ENCODE measurements at places on chromosomes 5 and 9.

DNA sequence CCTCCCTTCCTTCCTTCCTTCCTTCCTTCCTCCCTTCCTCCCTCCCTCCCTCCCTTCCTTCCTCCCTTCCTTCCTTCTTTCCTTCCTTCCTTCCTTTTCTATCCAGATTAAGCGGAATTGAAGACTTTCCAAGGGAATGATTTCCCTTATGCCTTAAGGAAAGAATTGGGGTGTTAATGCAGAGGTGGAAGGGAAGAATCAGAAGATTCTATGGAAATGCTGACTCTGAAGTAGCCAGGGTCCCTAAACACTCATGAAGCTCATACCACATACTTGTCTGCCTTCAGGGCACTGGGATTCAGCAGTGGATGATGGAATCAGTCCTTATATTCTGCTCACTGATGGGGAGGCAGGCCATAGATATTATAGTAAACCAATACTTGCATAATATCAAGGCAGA, 48.2 kb downstream of the TNC start:
- DNase-seq: no peak

DNA sequence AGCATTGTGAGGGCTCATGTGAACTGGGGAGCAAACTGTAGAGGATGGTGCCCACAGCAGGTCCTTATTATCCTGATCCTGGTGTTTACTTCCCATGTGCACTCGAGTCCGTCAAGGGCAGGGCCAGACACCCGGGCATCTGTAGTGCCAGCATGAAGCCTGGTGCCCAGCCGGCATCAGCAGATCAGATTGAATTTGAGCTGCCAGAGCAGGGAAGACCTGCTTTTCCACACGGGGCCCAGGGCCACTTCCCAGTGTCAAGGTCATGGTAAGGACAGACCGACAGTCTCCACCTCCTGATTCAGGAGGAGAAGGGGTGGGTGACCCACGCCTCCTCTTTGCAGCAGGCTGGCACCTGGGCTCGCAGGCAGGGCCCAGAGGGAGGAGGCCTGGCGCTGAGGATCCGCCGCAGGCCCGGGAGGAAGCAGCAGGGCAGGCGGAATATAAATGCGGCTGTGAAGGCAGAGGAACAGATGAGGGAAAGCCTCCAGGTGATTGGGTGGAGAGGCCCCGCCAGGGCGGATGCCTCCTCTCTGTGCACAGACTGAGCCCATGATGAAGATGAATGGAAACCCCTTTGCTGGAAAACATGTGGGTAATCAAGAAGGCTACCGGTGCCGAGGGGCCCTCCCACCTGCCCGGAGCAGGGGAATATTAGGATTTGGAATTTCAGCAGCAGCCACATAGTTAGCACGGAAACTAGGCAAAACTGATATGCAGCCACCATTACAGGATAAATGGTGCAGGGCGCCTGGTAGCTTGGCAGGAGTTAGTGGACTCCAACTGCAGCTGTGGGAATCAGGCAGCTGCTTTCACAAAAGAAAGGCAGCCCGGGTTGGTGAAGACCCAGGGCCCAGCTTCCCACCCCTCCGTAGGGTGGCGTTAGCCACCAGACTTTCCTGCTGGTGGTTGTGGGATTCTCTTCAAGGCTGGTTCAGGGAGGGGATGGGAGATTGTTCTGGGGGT, 114.9 kb downstream of the GAPVD1 start:
- no peak for DNase-seq

GRCh38 chr5:11384441-11385250, 519.6 kb downstream of the CTNND2 start:
- no peak for DNase-seq

DNA sequence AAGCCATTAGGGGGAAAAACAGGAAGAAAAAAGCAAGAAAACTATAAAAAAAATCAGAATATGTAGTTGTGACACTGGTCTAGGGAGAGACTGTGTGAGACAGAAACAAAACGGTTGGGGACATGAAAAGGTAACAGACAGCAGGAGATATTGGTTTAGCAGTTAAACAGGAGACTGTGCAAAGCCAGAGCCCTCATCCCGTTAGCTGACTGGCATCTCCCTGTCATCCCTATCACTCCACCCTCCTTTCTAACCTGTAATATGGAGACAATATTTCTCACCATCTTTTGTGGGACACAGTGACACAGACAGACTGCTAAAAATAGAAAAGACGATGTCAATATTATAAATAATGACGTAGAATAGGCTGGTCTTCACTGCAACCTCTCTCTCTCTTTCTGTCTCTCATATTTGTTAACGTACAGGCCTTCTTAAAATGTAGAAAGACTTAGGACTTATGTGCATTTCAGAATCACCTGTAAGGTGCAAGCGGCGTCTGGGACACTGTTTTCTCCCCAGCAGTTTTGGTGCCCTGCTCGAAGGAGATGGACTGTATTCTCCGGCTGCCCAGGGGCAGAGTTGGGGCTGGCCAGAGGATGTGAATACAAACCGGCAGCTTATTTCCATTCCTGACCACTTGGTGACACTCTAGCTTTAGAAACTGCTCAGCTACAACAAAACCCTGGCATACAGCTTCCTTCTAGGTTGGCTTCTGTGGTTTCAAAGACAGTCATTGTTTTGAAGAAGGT, 190.6 kb downstream of the MAT2B start:
- DNase-seq: no peak

DNA sequence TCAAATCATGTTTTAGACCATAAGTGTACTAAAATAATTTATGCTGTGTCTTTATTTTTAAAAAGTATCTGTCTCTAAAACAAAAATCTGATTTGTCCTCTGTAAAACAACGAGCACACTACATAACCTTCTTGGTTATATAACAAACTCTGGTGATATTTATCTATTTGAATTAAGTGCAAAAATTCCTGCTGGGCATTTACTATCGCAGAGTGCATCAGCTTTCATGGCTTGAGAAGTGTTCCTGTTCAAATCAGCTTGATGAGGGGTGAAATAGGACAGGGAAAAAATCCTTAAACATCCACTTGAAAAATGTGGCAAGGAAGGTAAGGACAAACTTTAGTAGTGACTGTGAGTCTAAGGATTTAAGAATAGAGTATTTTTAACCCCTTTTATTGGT, 65.3 kb downstream of the PRR16 start:
- no peak for DNase-seq

DNA sequence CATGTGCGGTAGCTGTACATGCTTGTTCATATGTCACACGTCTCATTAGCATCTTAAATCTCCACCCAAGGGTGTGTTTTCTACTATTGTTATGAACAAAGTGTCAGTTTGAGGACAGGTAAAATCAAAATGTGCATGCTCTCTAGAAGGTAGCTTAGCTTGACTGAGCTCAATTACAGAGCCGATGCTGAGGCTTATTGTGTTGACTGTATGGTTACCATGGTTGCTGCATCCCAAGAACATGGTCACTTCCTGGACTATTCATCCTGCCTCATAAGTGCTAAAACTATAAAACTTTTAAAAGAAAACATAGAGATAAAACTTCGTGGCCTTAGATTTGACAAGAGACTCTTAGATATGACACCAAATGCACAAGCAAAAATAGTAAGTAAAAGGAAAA, 426.1 kb upstream of the CTNND2 start:
- no peak for DNase-seq

DNA sequence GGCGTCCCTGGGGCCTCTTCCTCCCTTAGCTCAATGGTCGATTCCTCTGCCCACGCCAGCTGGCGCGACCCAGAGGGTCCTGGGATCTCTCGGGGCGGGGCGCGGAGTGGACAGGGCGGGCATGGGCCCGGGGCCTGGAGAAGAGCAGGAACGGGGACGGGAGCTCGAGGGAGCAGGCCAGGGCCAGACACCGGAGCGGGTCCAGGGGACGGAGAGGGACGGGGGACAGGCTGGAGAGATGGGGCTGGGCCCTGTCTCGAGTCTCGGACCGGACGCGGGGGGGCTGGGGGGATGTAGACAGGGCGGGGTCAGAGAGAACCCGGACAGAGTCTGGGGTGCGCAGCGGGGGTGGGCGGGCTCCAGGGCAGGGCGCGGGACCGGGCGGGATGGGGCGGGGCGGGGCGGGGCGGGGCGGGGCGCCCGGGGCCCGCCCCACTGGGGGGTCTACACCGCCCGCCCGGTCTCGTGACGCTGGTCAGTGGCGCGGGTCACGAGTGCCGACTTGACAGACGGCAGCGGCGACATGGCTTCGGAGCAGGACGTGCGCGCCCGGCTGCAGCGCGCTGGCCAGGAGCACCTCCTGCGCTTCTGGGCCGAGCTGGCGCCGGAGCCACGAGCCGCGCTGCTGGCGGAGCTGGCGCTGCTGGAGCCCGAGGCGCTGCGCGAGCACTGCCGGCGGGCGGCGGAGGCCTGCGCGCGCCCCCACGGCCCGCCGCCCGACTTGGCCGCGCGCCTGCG, at the start of gene UAP1L1:
Gene UAP1L1, plus strand, starts transcription at position 508 of the 738 bp plus-strand sequence. Its CDS starts 16 bp downstream, at position 524.
- peak; percentile 29 for DNase-seq

- DNase-seq: no peak
Measured at GRCh38 chr5:120405923-120406322, 58.2 kb upstream of the PRR16 start.

- DNase-seq: no peak
Measured at GRCh38 chr5:133610489-133611356, 1.6 kb downstream of the FSTL4 start.

DNA sequence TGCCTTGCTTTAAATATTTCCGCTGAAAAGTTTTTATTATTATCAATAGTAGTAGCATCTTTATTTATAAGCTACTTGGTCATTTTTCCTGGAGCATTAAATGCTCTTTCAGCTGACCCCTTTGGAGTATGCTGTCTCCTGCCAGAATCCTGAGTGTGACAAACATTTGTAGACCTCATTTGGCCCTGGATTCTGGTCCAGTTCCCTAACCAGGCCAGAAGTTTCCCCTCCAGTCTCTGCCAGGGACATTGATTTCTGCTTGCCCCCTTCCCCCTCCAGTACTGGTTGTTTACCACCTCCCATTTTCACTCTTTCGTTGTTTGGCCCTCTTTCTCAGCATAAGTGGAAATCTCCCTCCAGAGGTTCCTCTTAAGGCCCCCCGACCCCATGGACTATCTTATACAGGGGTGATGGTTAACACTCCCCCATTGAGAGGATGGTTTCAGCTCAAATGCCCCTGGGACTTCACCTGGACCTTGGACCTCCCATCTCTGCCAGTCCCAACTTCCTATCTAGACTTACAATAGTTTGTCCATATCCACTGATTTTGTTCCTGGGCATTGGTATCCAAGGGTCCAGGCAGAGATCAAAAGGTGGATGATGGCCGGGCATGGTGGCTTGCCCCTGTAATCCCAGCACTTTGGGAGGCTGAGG, 24.6 kb upstream of the COL27A1 start:
- DNase-seq: no peak

DNA sequence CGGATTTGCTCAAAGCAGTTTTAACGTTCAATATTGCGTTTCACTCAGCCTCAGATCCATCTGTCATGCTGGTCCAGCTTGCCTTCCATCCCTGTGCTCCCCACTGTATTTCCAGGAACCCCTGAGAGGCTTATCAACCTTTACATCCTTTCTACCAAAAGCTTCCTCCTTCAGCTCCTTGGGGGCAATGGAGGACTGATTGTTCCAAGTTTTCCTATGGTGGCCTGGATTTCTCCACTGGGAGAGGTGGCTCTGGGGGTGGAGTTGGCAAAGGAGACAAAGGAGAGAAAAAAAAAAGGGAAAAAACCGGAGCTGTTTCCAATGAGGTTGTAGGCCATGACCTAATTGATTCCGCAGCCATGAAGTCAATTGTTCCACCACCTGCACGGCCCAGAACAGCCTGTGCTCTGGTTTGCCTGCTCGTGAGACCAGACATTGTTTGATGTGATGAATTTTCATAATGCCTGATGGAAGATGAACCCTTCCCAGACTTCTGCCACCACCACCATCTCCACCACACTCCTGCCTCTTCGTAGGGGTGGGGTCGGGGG, 54.1 kb downstream of the ABLIM3 start:
- DNase-seq: no peak

DNA sequence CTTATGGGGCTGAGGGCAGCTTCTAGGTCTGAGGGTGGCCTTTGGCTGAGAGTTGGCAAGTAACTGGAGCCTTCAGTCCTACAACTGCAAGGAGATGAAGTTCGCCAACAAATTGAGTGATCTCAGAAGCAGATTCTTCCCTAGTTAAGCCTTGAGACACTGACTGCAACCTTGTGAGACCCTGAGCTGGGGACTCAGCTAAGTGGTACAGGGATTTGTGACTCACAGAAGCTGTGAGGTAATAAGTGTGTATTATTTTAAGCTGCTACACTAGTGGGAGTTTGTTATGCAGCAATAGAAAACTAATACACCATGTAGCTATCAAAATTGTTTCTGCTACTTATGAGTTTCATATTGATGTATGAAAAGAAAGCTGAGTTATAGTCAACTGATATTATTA, 279.2 kb downstream of the PIK3R1 start:
- DNase-seq: no peak

GRCh38 chr5:112563169-112563826, 144.2 kb upstream of the EPB41L4A start:
- no peak for DNase-seq

- DNase-seq: no peak
Measured at GRCh38 chr5:175750511-175750931, 92.7 kb downstream of the HRH2 start.

DNA sequence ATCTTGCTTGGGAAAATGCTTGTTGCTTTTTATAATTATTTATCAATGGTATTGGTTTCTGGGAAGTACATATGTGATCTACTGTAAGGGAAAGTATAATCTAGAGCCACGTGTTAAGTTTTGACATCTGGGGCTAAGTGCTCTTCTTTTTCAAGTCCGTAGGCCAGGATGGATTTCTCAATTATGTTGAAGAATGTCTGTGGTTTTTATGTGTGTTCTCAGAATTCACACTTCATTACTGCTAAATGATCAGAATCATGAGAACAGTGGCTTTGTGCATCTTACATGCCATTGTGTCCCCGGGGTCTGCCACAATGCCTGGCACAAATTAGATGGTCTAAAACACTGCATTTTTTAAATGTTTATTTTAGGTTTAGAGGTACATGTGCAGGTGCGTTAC, 14.5 kb upstream of the AUH start:
- no peak for DNase-seq

- no peak for DNase-seq
Measured at GRCh38 chr9:32344551-32345182, 39.8 kb upstream of the ACO1 start.

GRCh38 chr9:129142138-129142935, 31.1 kb downstream of the PTPA start:
- no peak for DNase-seq

GRCh38 chr5:55104036-55104772, 1.8 kb downstream of the GZMA start:
- no peak for DNase-seq

DNA sequence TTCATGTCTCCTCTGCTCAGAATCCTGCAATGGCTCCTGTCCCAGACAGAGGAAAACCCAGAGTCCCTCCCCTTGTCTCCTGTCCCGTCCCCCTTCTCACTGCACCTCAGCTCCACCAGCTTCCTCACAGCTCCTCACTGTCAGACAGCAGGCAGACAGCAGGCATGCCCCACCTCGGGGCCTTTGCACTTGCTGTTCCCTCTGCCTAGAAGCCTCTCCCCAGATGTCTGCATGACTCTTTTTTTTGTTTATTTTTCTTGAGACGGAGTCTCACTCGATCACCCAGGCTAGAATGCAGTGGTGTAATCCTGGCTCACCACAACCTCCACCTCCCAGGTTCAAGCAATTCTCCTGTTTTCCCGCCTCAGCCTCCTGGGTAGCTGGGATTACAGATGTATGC, 8.8 kb upstream of the SLC6A7 start:
- no peak for DNase-seq

GRCh38 chr5:149001162-149001561, 61.7 kb downstream of the SH3TC2 start:
- no peak for DNase-seq
